GOT3 (cell line): ENCODE measurements at places on chromosomes 7 and 10.

DNA sequence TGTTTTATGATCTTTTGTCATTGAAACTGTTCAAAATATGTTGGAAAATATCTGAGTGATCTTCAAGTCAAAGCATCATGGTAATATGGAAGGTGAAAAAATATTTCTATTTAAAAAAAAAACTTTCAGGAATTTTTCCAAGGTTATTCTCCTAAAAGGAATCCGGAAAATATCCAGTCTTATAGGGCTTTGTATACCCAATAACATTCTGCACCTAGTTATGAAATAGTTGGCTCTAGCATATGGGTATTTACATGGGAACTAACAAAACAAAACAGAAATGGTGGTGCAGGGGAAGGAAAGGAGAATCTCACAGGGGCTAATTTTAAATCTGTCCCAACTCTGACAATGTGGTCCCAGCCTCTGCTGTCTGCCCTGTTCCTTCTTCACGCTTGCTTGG, 167.1 kb upstream of the RHEB start:
- DNase-seq, result no peak

GRCh38 chr7:47480576-47481538, 101.1 kb downstream of the TNS3 start:
- DNase-seq, result no peak

- DNase-seq, result no peak
These were observed 665.4 kb downstream of the AUTS2 start for GRCh38 chr7:70263471-70264255.

DNA sequence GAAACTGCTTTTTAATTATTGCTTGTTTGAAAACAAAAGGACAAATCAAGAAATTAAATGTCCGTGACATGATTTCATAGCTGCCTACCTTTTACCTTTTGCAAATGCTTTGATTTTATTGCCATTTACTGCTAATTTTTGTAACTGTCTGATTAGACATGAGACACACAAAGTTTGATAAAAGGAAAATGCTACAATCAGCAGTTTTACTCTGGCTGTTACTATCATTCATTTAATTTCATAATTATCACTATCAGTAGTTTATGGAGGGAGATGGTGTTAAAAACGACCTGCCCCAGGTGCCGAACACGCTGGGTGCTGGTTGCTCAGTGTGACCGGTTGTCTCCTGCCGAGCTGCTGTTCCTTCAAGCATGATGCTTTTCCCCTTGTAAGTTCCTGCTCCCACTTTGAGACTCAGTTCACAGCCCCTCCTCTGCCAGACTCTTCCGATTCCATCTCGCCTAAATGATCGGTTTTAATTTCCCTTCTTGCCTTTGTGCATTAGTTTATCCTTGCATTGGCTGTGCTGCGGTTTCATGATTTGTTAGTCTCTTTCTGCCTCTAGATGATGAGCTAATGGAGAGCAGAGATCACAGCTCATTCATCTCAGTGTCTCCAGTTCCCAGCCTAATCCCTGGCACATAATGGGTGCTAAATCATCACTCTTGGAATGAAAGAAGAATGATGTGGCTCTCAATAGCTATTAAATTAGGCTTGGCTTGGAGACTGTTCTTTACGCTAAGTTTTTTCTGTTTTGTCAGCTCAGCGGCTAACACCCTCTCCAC, 110.6 kb downstream of the PFKFB3 start:
- no peak for DNase-seq

- DNase-seq, result no peak
These were observed 3.3 kb downstream of the WIPF3 start for GRCh38 chr7:29809533-29810155.

DNA sequence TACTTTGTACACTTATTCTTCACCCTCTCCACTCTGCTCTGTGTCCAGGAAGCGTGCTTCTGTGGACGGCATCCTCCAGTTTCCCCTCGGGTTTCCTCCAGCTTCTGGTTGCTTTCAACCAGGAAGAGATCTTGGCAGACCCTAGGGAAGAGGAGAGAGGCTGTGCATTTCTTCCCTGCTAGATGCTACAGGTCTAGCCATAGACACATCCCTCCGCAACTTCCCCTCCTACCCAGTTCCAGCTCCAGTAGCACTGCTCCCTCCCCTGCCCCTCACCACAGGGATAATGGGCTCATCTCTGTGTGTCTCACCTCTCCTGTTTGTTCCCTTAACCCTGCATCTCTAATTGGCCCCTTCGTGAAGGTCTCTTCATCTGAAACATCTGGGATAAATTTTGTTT, 16.3 kb downstream of the TLL2 start:
- no peak for DNase-seq
